Activated T-cell treated with anti-CD3 and anti-CD28 coated beads for 1 hour (primary cell): ENCODE measurements at places on chromosomes 7 and 10.

DNA sequence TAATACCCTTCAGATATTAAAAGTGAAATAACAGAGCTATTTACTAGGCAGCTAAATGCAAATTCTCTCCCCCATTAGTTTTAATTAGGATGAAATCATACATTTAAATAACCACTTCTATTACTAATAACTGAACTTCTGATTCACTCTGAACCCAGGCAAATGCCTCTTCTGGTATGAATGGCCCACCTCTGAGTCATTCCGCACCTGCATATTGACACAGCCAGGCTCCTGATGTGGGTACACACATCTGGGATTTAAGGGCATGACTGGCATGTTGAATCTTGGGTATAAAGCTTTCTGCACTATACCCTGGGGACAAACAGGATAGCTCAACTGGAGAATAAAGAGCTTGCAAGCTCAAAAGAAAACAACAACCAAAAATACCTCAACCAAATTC lies 140.9 kb downstream of the AUTS2 start:
- no peak for DNase-seq

DNA sequence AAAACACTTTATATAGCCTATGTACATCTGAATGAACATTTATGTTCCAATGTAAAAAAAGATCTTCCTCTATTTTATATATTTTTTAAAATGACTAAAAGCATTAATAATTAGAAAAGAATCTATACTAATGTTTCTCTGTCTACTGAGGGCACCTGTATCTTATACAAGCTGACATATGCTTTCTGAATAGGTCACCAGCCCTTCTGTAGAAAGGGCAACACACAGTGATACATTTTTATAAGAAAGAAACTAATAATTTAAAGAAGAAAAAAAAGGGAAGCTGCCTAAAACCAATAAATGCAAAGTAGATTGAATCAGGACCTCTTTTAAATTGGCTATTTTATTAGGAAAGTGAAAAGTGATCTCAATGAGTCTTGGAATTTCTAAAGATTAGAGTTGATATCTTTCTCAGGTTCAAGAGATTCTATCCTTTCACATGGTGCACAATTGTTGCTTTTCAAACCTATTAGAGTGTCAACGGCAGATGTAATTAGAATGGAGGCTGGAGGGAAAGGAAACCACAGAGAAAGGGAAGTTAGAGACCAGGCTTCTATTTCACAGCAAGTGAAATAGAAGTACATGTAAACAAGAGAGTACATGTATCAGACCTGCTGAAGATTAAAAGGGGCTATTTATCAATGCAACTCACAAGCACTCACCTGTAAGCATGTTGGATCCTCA lies 6.3 kb downstream of the MTPN start:
- no peak for DNase-seq

- no peak for DNase-seq
Observed at GRCh38 chr10:121592155-121592890, 5.9 kb downstream of the FGFR2 start.

GRCh38 chr10:92913973-92914372 lies 65.7 kb downstream of the EXOC6 start:
- no peak for DNase-seq

DNA sequence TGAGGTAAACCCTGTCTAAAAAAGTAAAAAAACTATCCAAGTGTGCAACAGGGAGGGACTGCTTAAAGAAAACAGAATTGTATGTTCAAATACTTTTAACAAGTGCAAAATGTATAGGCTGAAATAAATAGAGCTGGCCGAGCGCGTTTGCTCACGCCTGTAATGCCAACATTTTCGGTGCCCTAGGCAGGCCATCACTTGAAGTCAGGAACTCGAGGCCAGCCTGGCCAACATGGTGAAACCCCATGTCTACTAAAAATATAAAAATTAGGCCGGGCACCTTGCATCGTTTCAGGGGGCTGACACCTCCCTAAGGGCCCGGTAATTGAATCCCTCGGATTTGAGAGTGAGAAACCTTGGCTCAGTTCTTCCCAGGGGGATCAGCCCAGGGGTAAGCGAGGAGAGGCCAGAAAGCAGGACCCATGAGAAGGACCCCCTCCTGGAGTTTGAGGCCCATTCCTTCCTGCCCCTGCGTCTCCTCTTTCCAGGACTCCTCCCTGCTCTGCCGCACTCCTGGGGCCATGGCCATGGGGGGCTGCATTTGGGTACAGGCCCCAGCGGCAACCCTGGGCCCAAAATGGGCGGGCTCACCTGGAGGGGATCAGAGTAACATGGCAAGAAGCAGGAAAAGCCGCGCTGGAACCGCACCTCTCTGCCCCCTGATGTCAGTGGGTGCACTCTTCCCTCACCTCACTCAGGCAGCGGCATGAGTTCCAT lies 75.5 kb upstream of the TMEM248 start:
- DNase-seq, result no peak

DNA sequence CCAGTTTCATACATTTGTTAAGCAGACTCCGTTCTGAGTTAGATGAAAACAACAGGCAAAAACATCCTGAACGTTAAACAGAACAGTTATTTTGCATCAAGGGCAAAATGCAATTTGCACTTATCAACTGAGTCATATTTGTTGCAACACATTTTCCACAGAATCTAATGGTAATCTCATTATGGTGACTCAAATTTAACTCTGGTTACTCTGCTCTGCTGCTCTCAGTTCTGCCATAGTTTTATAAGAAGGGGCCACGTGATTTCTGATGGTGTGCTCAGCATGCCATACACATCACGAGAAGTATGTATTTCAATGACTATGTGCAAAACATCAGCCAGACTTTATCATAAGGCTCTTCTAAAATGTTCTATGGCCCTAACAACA lies 148.8 kb downstream of the CHCHD3 start:
- no peak for DNase-seq

DNA sequence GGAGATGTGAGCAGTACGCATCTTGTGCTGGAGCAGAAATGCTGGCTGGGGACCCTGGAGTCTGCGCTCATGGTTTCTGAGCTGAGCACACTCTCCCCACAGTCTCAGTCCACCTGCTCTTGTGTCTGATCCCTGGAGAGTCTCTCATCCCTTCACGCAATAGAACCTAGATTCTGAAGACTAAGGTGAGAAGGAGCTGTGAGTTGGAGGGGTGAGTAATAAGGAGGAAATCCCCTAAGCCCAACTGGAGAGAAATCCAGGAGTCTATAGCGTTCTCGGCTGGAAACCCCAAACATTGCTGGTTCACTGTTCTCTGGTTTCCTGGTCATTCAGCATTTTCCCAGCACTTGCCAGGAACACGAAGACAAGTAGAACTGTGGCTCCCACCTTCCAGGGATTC lies 68.3 kb upstream of the SMNDC1 start:
- DNase-seq, result no peak

DNA sequence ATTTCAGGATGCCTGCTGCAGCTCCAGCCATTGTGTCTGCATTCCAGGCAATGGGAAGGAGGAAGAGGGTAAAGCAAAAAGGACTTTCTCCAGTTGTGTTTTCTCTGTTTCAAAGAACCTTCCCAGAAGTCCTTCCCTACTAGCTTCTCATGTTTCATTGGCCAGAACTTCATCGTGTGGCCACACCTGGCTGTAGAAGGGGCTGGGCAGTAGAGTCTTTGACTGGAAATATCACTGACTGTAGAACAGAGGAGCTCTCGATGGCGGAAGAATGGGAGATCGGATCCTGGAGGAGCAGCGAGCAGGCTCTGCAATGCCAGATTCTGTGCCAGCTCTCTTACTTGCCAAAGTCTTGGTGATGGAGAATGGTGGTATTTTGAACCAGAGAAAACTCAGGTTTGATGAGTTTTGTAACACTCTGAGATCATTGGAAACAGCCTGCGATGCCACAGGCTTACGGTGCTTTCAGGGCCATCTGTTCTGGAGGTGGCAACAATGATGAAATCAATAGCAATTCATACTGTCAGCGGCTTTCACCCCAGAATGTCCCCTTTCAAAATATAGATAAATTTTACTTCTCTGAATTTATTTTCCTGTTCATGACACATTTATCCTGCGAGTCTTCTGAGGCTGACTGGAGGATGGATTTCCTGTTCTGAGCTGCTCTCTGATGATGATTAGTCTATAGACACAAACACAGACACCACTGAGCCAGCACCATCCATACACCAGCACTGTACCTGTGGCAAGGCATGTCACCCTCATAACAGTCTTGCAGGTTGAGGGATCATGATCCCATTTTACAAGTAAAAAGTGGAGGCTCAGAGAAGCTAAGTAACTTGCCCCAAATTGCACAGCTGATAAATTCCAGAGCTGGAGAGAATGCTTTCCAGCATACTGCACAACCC lies 204.2 kb downstream of the EMX2 start:
- no peak for DNase-seq
